HCT116 (cell line): ENCODE measurements at places on chromosomes 5 and 9. TPM values are rescaled to one million over a fixed set of nuclear protein-coding genes. Genes with fewer than 3 reads are reported as not detected.

The REEP2 gene
- total RNA-seq: 4.9 TPM

The DYNC2I2 gene
- total RNA-seq: 155 TPM

The SPATA31C1 gene
- not detected for total RNA-seq

The WASHC1 gene
- total RNA-seq: 29.6 TPM

The MOB3B gene
- total RNA-seq: 1.2 TPM

The NDUFS4 gene
- 91.4 TPM for total RNA-seq

- no peak for DNase-seq
These were observed 76.6 kb upstream of the XPA start for GRCh38 chr9:97773723-97774122.

DNA sequence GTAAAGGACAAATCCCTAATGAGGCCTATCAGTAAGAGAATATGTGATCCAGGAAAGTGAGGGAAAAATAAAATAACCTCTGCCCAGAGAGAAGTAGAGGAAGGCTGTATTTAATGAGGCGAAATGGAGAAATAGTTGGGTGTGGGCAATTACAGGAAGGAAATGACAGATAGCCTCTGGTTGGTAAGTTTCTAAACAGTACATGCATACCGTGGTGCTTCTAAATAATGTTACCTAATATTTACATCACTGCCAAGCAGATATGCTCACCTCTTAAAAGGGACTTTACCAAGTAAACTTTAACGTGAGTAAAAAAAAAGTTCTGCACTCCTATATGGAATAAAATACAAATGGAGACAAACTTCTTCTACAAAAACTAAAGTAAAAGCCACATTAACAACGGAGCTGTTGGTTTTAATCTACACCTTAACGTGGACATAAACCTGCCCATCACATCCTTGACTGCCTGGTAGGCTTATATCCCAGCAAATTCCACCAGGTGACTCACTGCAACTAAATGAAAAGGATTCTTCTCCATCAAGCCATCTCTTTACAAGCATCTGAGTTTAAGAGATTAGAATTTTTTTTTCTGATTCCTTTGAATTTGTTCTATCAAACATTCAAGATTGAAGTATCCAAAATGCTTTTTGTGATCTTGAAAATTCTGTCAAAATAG, 12.4 kb downstream of the NFIL3 start:
- DNase-seq: no peak

GRCh38 chr9:135711391-135711790, 9.4 kb downstream of the KCNT1 start:
- DNase-seq: no peak

GRCh38 chr9:125043631-125044030, 99.7 kb downstream of the SCAI start:
- no peak for DNase-seq
